ENCODE measurements at places on chromosomes 16 and 17.

DNA sequence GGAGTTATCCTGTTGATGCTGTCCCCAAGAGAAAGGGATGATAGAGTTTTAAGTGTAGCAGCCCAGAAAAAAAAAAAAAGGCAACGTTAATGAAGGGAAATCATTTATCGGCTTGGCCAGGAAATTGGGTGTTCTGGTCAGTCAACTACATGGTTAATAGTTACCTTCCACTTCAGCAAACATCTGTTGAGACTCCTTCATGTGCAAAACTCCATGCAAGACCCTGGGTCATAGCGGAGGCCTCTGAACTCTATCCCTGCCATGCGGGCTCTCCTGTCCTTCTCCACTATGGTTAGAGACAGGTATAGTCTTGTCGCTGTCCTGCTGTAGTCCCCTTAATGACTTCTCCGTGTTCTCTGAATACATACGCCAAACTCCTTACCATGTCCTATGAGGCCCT is 3.5 kb upstream of the LYRM9 start:
- no peak for DNase-seq

DNA sequence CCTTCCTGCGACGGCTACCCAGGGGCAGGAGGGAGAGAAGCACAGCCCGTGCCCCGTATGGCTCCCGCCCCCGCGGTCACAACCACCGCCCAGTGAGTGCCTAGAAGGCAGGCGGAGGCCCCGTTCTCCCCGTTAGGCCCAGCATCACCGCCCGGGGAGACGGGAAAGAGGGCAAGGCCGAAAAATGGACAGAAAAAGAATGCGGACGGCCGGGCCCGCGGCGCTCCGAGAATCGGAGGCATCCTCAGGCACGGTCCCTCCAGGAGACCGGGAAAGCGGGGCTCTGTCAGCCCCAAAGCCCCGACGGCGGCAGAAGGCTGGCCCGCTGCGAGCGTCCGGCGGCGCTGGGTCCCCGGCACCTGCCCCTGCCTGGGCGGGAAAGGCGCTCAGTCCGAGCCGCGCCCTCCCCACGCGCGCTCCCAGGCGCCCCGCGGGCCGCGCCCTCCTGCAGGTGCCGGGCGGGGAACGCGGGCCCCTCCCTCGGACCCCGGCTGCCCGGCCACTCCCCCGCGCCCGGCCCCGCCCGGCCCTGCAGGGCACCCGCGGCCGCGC is 407 bp downstream of the MCRIP1 start:
- DNase-seq = peak; percentile 21

DNA sequence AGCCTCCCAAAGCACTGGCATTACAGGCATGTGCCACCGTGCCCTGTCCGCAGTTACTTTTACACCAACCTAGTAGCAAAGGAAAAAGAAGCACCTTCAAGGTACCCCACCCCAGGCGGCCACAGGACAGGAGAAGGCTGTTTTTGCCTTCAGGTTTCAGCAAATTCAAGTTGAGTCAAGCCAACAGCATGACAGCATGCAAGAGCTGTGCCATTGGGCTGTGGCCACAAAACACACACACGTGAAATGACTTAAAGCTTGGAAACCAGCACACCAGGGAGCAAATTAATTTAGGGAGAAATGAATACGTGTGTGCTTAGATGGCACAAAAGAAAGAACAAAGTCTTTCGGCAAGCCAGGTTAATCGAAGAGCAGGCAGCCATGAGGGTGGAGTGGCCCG is 39.7 kb downstream of the ERCC4 start:
- DNase-seq = no peak

GRCh38 chr16:69607674-69608073 is 41.9 kb downstream of the NFAT5 start:
- DNase-seq = no peak

GRCh38 chr16:4780235-4780634 is 7.9 kb downstream of the SEPTIN12 start:
- DNase-seq = no peak

GRCh38 chr16:90048347-90048722 is 28.8 kb downstream of the PRDM7 start:
- DNase-seq = no peak

GRCh38 chr17:6208608-6209180 is 138.5 kb downstream of the WSCD1 start:
- DNase-seq = no peak

DNA sequence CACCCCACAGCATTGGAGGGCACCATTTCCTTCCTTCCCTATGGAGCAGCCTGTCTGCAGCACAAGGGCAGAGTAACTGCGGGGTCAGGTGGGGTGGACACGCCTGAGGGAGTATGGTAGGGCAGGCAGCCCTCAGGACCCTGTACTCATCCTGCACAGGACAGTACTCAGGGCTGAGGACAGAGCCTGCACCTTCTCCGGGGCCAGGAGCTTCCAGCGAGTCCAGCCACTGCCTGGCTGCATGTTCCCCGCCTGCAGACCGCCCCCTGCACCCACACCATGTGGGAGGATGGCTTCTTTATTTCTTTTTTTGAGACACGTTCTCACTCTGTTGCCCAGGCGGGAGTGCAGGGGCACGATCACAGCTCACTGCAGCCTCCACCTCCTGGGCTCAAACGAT is 47.6 kb upstream of the CDC42EP4 start:
- DNase-seq = no peak

- DNase-seq = peak; percentile 75
These were observed 40.3 kb upstream of the TNRC6A start for GRCh38 chr16:24689128-24689527.

- peak; percentile 57 for DNase-seq
These were observed 30.6 kb upstream of the ETV4 start for GRCh38 chr17:43576563-43577229.

DNA sequence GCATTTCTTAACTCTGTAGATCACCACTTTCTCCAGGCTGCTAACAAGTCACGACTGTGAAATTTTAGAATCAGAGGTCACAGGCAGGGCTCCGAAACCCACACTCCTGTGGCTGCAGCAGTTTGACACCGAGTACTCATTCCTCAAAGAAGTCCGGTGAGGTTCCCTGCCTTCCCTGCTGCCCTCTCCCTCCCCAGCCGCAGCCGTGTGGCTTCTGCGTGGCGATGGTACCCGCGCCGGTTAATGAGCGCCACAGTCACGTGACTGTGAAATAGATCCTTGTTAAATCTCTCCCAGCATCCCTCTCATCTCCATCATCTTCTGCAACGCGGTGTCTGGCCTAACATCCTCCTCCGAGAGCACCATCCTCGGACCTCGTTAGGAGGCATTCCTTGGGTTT is 65.2 kb upstream of the ENDOV start:
- no peak for DNase-seq

DNA sequence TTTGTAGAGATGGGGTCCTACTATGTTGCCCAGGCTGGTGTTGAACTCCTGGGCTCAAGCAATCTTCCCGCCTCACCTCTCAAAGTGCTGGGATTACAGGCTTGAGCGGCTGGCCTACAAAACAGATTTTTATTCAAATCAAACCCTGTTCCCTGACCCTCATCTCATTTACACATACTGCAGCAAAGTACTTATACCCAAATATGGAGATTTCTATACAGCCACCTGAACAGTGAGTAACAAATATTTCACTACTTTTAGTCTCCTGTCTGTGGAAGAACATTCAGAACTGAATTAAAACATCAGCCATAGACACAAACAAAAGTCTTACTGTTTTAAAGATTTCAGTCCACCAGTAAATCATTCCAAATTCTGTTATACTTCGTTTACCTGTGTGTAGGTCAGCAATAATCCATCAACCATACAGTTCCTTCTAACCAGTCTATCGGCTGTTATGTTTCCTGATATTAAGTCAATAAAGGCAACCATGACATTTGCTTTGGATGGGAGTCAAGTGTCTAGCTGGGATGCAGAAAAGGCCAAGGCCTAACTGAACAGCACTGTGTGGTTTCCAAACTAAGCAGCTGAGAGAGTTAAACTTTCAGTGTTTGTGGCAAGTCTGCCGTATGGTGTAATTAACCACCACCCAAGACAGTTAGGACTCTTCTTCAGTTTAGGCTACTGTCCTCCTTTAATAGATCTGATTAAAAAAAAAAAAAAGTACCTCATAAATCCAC is 22.3 kb downstream of the ERN1 start:
- DNase-seq = no peak

- no peak for DNase-seq
These were observed 6.5 kb upstream of the DHX40 start for GRCh38 chr17:59558953-59559352.

GRCh38 chr17:17164676-17165075 is 41.5 kb downstream of the PLD6 start:
- no peak for DNase-seq

GRCh38 chr17:82890339-82890730 is 50.5 kb upstream of the ZNF750 start:
- DNase-seq = no peak

DNA sequence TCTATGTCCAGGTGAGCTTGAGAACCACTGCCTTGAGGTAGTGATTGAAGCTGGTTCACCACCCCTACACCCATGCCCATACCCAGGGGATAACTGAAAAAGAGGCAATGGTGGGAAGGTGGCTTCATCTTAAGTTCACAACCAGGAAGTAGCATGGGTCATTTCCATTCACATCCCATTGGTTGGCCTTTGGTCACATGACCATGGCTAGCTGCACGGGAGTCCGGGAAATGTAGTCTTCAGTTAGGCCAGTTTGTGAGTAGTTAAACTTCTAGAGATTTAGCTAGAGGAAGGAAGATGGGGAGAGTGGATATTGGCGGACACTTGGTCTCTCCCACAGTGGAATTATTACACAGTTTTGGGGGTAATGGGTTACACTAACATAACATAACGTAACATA is 92.9 kb downstream of the RGS9 start:
- DNase-seq = peak; percentile 5

DNA sequence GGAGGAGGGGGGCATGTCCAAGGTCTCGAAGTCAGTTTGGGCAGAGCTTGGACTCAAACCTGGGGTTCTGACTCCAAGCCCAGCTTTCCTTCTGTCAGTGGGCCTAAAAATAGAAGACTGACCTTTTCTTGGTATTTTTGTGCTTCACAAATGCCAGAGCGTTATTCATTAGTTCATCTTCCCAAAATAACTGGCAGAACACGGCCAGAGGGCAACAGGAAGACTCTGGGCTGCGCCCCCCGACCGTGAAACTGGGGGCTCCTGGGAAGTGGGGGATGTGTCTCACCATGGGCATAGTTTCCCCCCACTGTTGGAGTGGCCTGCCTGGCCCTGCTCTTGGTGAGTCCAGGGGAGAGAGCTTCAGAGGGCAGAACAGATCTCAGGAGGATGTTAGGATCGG is 94.0 kb downstream of the SOCS1 start:
- DNase-seq = no peak

GRCh38 chr17:6402258-6402657 is 32.7 kb downstream of the AIPL1 start:
- no peak for DNase-seq

DNA sequence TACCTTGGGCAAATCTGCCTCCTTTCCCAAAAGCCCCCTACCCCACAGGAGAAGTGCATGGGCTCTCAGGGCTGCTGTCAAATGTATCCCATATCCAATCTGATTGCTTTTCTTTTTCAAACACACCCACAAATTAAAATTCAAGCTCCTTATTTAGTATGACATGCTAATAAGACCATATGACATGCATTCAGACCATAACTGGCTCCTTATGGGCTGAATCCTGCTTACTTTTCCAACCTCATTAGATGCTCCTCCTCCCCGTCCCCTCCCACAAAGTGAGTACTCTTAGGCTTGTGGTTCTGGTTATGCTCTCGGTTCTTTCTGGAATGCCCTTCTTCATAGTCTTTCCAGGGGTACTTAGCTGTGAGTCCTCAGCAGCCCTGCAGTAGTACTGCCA is 59.0 kb upstream of the TOM1L1 start:
- DNase-seq = no peak

DNA sequence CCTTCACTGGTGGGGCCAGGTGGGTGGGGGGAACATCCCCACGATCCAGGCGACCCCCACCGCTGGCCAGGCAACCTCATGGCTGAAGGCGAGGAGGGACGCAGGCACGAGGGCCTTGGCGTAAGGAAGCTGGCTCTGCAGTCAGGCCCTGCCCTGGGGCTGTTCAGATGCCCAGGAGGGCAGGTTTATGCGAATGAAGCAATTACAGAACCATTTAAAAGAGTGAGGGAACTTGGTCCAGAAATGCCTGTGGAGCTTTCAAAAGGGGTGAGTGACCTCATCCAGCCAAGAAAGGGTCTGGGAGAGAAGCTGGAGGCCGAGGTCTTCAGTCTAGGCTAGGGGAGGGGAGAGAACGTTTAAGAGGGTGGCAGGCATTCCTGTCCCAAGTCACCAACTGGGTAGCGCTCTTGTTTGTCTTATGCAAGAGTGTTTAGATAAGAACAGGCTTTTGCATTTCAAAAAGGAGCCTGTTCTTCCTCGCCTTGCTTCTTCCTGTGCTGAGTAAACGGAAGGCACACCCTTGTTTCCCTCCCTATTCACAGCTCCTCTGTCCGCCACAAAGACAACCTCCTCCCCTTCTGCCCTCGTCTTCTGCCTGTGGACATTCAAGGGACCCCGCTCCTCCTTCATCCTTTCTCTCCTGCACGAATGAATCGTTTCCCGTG is 183.5 kb upstream of the SDK2 start:
- no peak for DNase-seq

DNA sequence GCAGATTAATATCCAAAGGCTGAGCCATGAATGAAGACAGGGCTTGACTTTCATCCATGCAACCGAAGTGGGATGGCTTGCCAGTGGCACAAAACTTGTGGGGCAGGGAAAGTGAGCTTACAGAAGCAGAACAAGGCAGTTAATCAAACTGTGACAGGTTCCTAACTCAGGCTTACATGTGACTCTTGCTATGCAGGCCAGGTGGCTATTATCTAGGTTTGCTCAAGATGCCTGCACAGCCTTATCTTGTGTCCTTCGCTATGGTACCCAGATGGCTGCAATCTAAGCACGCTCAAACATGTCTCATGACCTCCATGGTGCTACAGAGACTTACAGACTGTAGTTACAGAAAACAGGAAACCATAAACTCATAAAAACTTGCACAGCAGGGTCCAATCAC is 8.6 kb upstream of the DNAH9 start:
- DNase-seq = no peak

GRCh38 chr17:19996502-19996901 is 12.7 kb upstream of the SPECC1 start:
- DNase-seq = no peak

- DNase-seq = no peak
These were observed 63.9 kb downstream of the CPPED1 start for GRCh38 chr16:12739738-12740137.

DNA sequence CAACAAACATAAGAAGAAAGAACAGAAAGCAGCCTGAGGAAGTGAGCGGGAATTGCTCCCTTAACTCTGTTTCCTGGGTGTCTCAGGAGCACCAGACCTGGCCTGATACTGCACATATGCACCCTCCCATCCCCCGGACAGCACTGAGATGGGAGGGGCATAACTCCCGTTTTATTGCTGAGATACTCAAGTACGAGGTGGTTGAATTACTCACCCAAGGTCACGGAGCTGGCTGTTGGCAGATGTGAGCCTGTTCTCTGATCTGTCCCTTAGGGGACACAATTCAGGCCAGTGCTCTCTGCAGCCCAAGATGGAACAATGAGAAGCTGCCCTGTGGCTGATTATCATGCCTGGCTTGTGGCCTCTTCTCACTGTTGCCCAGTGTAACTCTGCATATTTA is 9.1 kb upstream of the MED9 start:
- peak; percentile 37 for DNase-seq

- no peak for DNase-seq
These were observed 107.9 kb downstream of the AIPL1 start for GRCh38 chr17:6327007-6327406.

GRCh38 chr16:11585460-11586377 is 1.0 kb downstream of the LITAF start:
- no peak for DNase-seq

- DNase-seq = no peak
These were observed 18.8 kb downstream of the LRRC36 start for GRCh38 chr16:67345401-67345800.
